ENCODE measurements at places on chromosomes 2 and 18.

DNA sequence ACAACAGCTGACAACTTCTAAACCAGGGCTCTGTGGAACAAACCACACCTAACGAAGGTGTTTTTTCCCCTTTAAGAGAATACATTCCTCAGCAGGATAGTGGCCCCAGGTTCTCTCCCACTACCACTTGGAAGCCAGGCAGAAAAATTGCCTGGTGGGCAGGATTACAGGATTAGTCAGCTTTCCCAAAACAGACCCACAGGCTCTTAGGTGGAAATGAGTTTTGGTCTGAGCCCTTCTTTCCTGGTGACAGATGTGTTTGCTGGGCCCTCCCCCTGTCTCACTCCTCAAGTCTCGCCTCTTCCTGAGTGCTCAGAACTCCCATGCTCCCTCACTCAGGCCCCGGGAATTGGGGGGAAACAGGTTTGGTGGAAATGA is 139.4 kb upstream of the HAAO start:
- DNase-seq: no peak

GRCh38 chr18:61133783-61134182 is 199.4 kb upstream of the CDH20 start:
- DNase-seq: no peak

GRCh38 chr18:43651057-43651456 is 373.8 kb upstream of the SYT4 start:
- no peak for DNase-seq

- peak; percentile 30 for DNase-seq
These were observed 148.9 kb downstream of the ZEB2 start for GRCh38 chr2:144370937-144371584.

- no peak for DNase-seq
These were observed 95.0 kb upstream of the STK17B start for GRCh38 chr2:196266351-196266750.

GRCh38 chr18:76455003-76455676 is 39.9 kb downstream of the ZNF516 start:
- no peak for DNase-seq

DNA sequence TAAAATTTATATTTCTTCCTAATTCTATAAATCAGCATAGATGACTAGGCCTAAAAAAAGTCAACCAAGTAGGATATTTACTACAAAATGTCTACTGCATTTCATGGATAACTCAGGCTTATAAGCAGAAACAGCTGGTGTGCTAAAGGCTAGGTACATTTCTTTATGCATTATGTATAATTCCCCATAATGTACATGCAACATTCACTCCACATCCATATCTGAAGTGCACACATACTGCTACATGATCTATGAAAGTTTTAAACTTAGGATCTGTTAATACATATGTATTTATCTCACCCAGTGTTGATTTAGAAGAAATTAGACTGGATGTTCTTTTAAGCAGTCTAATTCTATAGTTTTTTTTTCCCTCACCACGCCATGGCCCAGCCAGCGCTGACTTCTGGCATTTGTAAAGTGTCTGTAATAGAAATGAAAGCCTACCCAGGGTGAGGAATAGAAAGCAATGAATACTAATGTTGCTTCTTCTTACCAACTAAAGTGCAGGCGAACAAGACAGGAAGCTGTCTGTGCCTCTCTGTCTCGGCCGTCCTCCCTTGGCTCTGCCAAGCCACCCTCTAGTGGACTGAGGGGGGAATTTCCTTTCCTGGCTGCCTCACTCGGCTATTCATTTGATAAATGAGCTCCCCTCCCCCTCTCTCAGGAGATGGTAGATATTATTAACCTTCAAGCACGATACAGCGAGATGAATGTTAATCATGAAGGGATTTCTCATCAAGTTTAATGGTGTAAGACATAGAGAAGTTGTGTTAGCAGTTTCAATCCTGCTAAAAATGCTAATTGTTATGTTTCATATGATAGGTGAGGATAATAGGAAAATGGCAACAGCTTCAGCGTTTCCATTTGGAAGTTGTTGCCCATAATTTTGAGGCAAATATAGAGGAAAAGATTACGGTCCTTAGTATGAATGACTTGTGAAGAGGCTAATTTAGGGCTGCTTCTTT is 384.5 kb downstream of the MTX2 start:
- peak; percentile 58 for DNase-seq

GRCh38 chr2:219272995-219273394 is 6.2 kb upstream of the DNAJB2 start:
- no peak for DNase-seq

GRCh38 chr2:23745726-23746105 is 181.2 kb downstream of the ATAD2B start:
- DNase-seq: no peak

GRCh38 chr18:49212819-49213218 is 247.6 kb downstream of the DYM start:
- DNase-seq: no peak

DNA sequence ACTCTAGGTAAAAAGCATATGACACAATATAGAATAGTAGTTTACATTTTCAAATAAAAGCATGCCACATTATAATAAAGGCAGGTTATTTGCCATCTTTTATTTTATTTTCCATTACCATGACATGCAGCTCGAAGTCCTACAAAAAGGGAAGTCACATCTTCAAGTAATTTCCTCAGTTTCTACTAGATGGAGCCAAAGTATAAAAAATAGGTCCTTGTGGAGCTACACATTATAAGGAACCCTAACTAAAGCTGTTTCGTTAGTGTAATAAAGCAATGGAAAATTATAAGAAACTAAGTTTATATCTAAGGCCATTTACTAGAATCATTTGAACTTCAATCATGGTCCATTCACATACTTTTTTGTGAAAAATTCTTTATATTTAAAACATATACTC is 674.5 kb downstream of the KCNJ3 start:
- no peak for DNase-seq

GRCh38 chr2:43011158-43011491 is 215.3 kb downstream of the ZFP36L2 start:
- DNase-seq: no peak

DNA sequence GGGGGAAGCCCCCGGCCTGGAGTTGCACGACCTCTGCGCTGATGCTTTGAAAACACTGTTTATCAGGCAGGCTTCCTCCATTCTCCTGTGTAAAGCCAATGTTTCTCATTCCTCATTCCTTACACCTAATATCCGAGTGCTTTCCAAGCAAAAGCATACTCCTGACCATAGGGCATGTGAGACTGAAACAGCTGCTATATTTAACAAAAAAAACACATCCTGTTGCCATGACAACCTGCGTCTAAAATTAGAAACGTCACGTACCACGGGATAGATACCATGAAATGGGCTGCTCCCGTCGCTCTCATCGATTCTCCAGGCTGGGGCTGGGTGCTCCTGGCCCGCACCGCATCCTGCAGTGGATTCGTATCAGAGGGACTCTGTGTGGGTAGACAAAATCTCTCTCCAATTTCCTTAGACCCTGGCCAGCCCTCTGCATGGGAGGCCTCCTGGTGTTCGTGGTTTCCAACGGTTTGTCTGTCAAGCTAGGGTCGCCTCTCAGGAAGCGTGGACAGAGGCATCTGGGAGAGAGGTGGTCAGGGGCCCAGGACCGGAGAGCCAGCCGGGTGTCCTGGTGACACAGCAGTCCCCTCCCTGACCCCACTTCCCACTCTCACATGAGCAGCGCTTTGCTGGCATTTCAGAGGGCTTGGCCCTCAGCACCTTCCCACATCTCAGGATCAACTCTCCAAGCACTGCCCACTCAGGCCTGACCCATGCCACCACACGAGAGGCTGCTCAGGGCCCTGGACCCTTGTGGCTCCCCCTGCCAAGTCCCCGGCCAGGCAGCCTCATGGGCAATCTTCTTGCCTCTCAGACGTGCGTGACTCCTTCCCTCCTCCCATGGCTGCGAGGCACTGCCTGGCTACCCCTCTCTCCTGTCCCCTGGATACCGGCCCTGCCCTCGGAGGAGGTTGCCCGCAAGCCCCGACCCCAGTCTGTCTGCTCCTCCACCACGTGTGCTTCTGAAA is 268.1 kb downstream of the NDUFA10 start:
- no peak for DNase-seq

DNA sequence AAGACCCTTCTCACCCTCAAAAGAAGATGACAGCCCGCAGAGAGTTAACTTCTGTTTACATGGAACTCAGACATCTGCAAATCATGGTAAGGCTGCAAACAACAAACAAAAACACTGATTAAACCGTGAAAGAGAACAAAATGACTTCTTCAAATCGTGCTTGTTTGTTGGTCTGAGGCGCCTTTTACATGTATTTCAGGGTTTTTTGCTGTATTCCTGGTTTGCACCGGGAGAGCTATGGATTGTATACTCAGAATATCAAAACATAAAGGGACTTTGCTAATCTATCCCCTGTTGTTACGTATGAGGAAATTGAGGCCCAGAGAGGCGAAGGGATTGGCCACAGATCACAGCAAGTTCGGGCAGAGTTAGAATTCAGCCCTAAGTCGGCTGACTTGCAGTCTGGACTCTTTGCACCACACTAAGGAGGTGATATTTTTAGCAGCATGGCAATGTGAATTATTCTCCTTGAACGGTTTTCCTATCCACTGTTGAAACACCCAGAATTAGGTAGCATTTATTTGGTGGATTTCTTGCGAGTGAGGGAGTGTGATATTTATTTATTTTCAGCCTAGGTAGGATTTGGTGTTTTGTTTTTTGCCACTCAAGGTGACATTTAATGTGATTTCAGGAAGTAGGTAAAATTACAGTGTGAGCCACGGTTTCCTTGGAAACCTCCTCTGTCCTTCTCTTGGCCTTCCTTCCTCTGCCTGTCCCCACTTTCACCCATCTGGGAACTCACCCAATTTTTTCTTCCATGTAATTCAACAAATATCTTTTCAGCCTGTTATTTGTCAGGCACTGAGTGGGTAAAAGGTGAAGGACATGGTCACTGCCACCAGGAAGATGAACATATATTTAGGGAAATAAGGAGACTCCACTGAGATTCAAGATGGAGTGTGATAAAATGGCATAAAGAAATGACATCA is 980 bp upstream of the PDE6D start:
- DNase-seq: no peak

GRCh38 chr2:226887940-226888339 is 52.1 kb downstream of the RHBDD1 start:
- no peak for DNase-seq

GRCh38 chr2:96928277-96928781 is 58.1 kb downstream of the FAM178B start:
- DNase-seq: no peak

DNA sequence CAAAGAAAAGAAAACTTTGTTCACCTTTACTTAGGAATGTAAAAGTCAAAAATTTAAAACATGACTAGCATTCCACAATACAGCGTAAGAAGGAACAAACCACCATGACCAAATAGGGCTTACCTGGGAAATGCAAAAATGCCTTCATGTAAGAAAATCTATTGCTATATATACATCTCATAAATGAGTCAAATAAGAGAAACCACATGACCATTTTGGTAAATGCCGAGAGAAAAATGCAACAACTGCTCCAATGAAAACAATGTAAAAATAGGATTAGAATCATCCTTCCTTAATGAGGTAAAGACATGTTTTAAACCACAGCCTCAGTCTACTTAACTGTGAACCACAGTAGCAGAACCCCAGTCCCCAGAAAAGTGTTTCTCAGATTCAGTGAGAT is 49.4 kb downstream of the TGOLN2 start:
- no peak for DNase-seq

DNA sequence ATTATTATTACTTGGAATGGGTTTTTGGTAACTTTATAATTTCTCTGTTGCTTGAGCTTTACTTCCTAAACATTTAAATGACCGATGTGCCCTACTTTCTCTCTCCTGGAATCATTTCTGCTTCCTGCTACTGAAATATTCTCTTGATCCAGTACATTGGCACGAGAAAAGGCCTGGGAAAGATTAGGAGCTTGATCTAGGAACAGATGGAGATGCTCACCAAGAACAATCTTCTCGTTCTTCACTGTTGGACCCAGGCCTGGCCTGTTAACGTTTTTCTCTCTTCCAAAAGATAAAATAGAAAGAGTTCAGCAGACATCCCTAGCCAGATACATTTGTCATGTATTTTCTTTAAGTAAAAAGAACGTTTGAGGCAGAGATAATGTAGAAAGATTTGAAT is 1356.8 kb upstream of the CRIM1 start:
- DNase-seq: no peak

GRCh38 chr2:82089518-82089917 is 1785.0 kb upstream of the LRRTM1 start:
- DNase-seq: no peak

GRCh38 chr2:231926180-231926741 is at the start of gene NPPC:
TSS of gene NPPC (minus strand) at chr2:231926396. CDS start at chr2:231926249, 147 bp downstream.
- peak; percentile 56 for DNase-seq

GRCh38 chr18:49926106-49926745 is 112.9 kb upstream of the ACAA2 start:
- DNase-seq: no peak

DNA sequence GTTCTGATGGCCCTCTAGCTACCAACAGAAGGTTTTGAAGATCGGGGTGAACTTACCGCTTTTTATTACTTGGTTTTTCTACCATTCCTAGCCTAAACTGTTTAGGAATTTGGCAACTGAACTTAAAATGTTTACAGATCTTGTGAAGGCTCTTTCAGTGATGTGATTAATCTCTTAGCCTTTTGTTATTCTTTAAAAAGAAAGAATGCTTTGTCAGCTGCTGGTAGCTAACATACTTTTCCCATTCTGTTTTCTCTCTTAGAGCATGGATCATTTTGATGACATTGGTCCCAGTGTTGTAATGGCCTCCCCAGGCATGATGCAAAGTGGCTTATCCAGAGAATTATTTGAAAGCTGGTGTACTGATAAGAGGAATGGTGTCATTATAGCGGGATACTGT is 18.1 kb downstream of the CPSF3 start:
- no peak for DNase-seq

- no peak for DNase-seq
These were observed 94.6 kb upstream of the ITGA4 start for GRCh38 chr2:181362561-181362960.

DNA sequence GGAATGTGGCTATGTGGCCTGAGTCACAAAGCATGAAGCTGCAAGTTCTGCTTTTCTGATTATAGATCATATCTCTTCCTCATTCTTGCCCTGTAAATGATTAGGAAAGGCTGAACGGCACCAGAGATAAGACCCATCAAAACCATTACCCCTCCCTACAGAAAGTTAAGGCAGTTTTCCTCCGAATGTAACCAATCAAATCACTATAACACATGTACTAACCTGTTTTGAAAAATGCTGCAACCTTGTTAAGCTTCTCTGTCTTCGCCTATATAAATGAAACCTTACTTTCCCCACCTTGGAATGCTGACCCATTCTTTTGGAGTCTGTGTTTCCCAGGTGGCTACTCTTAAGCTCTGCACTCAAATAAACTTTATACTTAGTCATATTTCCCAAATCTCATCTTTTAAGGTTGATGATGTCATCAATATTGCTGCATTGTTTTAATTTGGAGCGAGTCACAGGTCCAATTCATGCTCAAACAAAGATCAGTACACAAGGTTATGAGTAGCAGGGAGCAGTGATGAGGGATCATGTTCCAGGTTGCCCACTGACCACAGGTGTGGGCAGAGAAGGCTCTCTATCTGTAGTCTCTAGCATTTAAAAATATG is 662.3 kb downstream of the IRS1 start:
- DNase-seq: no peak

DNA sequence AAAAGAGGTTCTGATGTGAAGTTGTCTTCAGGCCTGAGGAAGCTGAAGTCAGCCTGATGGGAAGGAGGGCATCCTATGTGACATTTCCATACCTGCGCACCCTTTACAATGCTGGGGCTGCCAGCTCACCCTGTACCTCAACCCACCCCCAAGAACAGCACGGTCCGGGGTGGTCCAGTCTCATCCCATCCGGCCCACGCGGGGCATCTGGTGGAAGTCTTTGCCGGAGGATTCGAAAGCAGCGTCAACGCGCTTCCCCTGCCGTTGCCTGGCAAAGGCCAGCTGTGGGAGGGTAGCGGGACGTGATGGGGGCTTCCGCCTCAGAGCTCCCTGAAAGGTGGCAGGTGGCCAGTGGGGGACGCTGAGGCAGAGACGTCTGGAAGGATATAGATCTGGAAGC is 113.6 kb upstream of the ANKRD30BL start:
- no peak for DNase-seq

Measured in K562 (cell line).